ENCODE measurements at places on chromosomes 12 and 14.
A peak's percentile ranks its signal among the peaks of the same experiment; 100 is the strongest.

GRCh38 chr14:100239211-100239839 is 381 bp downstream of the YY1 start:
- peak; percentile 18 for DNase-seq

GRCh38 chr12:6112004-6112403 is 12.5 kb downstream of the VWF start:
- no peak for DNase-seq

- no peak for DNase-seq
Observed at GRCh38 chr14:22313172-22313801, 275.7 kb downstream of the DAD1 start.

- no peak for DNase-seq
Observed at GRCh38 chr12:62127516-62127915, 132.7 kb upstream of the USP15 start.

DNA sequence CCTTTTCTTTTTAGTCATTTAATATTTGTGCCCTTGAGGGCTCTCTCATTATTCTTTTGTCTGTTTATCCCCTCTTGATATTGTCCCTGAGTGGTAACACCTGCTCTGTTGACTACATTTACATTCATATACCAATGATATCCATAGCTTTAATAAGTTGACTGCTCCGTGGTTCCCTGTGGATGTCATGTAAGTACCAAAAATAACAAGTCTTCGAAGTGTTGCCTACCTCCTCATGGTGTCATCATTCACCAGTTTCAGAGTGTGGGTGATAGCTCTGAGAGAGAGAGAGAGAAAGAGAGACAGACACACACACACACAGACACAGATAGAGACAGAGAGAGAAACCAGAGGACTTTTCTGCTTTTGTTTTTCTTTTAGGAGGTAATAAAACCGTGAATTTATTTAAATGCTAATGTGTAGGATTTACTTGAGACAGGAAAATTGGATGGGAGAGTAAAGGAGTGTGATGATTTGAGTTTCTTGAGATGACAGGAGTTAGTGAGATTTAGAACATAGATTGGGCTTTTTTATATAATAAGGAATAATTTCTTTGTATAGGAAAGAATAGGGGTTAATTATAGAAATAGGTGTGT is 52.2 kb downstream of the PAPOLA start:
- DNase-seq: no peak

GRCh38 chr12:131432532-131433260 is 278.2 kb upstream of the SFSWAP start:
- no peak for DNase-seq

DNA sequence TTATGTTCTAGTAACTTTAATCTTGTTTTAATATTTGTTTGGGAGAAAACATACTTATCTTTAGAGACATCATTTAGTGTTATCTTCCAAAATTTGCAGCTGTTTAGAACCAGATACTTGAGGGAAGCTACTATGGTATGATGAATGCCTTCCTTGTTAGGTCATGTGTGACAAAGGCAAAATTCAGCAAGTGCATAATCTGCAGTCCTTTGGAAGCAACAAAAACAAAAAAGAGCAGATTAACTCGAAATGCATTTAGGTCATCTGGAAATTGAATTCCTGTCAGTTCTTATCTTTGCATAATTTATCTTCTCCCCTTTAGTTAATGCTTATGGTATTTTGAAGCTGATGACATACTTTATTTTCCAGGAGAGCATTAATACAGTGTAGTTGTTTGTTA is 3.5 kb downstream of the FBXO34 start:
- no peak for DNase-seq

- no peak for DNase-seq
Observed at GRCh38 chr12:15700595-15700994, 88.6 kb downstream of the EPS8 start.

DNA sequence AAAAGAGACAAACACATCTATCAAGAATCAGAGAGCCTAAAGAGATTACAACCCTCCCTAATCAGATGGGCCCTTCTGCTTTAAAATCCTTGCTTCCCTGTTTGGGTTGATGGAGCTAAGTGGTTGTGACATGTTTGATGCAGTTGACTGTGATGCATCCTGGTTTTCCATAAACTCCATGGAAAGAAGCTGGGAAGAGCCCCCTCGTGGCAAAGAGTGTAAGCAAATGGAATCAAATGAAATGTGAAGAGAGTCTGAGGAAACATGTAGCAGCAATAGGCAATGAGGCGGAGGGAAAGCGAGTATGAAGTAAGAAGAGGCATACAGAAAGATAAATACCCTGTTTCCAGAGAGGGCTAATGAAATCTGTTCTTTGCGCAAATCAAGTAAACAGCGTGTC is 70.4 kb upstream of the SLCO1C1 start:
- no peak for DNase-seq

DNA sequence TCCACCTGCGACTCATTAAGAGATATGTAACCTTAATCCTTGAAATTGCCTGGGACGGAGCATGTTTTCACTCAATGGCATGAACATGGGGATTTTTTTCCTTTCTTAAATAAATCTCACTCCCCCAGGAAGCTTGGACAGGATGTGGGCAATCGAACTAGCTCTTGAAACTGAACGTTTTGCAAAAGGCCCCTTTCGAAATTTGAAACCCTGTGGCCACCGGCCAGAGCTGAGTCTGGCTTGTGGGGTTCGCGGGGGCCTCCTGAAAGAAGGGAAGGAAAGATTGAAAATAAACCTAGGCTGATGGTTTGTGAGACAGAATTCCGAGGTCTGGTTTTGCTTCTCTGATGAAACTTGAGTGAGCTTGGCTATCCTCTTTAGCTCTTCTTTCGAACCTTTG is 101.4 kb upstream of the RTL1 start:
- DNase-seq: no peak

- no peak for DNase-seq
Observed at GRCh38 chr12:20415028-20415427, 46.7 kb downstream of the PDE3A start.

- DNase-seq: peak; percentile 92
Observed at GRCh38 chr12:54398995-54399793, 14.7 kb upstream of the ZNF385A start.

DNA sequence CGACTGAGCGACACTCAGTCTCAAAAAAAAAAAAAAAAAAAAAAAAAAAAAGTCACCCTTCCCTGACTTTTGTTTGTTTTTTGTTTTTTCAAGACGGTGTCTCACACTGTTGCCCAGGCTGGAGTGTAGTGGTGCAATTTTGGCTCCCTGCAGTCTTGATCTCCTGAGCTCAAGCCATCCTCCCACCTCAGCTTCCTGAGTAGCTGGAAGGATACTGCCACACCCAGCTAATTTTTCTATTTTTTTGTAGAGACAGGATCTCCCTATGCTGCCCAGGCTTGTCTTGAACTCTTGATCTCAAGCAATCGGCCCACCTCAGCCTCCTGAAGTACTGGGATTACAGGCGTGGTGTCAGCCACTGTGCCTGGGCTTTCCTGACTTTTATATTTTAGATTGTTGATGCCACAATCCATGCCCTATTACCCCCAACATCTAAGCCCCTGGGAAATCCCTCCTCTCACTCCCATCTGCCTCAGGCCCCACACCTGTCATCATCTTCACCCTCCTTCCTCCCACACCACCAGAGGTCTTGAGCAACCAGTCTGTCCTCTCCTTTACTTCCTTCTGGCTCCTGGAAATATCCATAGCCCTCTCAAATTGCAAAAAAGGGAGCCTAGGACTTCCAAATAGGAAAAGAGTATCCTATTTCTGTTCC is 7.8 kb downstream of the IKZF4 start:
- no peak for DNase-seq

DNA sequence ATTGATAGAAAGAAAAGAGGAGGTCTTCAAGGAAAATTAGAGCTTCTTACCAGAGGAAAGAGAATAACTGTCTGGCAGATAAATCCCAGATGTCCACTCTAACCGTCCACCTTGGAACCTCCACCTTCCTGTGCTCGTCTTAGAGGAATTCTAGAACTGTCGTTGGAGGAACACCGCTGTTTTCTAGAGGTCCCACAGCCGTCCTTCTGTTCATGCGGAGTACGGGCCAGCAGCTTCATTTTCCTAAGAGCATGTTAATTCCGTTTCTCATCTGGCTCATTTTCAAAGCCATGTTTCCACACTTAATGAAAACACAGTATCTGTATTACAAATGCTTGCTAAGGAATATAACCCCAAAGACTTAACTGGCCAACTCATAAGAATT is 107.9 kb upstream of the ESRRB start:
- DNase-seq: no peak

DNA sequence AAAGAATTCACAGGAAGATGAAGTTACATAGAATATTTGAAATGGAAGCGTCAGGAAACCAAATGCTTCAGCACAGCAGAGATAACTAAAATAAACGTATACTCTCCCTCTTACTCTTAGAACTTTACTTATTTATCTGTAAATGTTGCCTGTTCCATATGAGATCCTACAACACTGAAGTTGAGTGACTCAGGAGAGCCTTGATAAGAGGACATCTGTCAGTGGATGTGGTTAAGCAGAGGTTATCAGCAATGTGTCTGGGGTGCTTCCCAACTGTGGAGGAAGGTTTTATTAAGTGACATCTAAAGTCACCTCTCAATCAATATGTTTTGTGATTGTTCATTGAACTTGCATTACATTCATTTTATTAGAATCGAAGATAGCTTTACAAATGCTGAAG is 81.9 kb downstream of the NEDD1 start:
- DNase-seq: no peak

GRCh38 chr12:59594943-59595500 is 807 bp upstream of the SLC16A7 start:
- DNase-seq: no peak

GRCh38 chr12:9118158-9118557 is 2.4 kb upstream of the A2M start:
- DNase-seq: no peak

- no peak for DNase-seq
Observed at GRCh38 chr12:118290130-118290529, 82.6 kb downstream of the TAOK3 start.

- DNase-seq: no peak
Observed at GRCh38 chr14:20327005-20327869, 5.8 kb downstream of the CCNB1IP1 start.

- no peak for DNase-seq
Observed at GRCh38 chr12:3252450-3252891, 175.3 kb downstream of the TSPAN9 start.

DNA sequence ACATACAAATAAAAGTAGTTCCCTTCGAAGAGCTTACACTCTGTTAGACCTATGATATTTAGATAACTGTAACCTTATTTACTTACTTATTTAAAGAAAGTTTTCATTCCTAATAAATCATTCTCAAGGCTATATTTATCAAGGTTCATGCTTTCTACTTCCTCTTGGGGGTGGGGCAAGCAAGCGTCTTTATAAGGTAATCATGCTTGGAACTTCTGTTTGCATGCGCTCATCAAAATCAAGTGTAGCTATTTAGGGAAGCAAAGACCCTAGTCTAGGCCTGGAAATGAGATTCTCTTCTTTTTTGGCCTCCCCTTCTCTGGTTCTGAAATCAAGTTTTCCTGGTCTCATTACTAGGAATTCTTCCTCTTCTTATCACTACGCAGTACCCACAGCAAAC is 766 bp downstream of the RERG start:
- DNase-seq: no peak

DNA sequence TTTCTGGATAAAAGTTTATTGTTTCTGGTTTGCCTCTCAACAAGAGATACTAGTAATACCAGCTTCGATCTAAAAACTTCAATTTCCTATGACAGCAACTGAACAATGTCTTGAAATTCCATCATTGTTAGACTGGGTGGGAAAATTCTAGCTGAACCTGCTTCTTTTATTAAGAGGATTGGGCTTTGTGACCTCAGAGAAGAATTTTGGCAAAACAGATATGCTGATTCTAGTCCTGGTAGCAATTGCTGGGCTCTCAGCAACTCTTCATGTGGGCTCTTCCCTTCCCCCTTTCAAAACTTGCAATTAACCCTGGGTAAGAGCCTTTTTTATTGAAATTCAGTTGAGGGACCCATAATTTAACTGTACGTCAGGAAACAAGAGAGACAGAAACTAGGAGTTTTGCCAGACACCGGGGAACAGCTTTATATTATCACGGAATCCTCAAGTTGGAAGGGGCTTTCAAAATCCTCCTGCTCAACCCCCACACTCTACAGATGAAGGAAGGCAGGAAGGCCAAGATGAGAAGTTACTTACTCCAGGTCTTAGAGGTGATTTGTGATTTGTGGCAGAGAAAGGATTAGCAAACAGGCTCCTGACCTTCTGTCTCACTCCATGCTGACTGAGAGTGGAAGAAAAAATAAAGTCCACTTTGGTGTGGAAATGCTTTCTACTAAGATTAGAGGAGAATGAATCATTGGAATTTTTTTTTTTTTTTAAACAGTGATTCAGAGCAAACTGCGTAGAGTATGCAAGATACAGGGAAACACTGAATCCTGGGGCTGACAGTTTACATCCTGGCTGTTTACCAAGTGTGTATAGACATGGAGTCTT is 239.0 kb upstream of the ATP2B1 start:
- DNase-seq: no peak

DNA sequence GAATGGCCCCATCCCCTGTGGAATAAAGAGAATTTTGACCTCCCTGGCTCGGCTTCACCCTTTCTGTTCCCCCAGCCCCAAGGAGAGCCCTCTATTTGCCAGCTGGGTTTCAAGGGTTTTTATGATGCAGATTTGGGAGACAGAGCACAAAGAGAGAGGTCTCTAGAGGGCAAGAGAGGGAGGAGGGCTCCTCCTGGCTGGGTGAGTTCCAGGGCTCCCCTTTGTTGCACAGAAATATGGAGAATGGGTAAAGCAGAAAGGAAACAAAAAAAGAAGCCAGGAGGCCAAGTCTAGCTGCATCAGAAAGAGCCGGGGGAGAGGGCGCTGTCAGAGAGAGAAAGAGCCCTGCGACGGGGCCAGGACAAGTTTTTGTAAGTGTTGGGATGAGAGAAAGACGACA is 319.6 kb upstream of the RTL1 start:
- no peak for DNase-seq

- no peak for DNase-seq
Observed at GRCh38 chr14:28744126-28744525, 22.5 kb upstream of the FOXG1 start.

- peak; percentile 25 for DNase-seq
Observed at GRCh38 chr12:92065018-92065499, 80.6 kb downstream of the BTG1 start.

GRCh38 chr14:103503296-103503695 is 19.3 kb downstream of the CKB start:
- DNase-seq: no peak

DNA sequence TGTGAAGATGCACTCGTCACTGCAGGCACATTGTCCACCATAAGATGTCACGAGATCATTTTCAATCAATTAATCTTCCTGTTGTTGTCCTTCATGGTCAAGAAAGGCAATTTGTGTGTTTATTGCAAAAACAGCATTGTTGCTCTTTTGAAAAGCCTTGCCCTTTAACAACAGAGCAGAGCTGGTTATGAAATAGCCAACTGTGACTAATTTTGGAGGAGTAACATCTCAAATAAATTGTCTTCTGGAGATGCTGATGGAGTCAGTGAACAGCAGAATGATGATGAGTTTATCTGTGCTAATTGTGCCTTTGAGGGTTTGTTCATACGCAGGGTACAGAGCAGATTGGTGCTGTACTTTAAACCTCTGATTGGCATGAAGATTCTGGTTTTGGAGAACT is 88.3 kb upstream of the E2F7 start:
- DNase-seq: no peak

Measured in activated CD4-positive, alpha-beta T cell treated with anti-CD3 and anti-CD28 coated beads, Interleukin-2, amount 50 U/mL, for 1 hour (primary cell).